NCI-H1048 (cell line): ENCODE measurements at places on chromosomes 1 and 21.

DNA sequence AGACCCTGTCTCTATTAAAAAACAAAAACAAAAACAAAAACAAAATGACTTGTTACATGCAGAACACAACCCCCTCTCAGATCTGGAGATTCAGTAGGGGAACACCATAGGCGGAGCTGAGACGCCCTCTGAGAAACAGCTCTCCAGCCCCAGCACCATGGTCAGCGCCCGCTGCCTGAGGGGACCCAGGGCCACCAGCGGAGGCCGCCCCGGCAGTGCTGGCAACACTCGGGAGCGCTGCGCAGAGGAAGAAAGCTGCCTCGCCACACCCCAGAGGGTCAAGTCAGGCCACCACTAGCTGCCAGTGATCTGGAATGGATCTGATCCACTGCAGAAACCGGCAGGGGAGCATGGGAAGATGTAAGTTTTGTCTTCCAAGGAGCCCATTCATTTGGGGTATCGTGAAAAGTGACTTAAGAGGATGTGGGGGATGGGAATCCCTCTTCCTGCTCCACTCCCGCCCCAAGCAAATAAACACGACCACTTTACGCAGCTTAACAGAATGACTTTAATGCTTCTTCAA, 3.1 kb downstream of the ACTA1 start:
- no peak for DNase-seq

GRCh38 chr1:2187619-2188018, 7.0 kb downstream of the FAAP20 start:
- DNase-seq, result no peak

- DNase-seq, result no peak
Measured at GRCh38 chr1:208799186-208799585, 555.0 kb upstream of the PLXNA2 start.

DNA sequence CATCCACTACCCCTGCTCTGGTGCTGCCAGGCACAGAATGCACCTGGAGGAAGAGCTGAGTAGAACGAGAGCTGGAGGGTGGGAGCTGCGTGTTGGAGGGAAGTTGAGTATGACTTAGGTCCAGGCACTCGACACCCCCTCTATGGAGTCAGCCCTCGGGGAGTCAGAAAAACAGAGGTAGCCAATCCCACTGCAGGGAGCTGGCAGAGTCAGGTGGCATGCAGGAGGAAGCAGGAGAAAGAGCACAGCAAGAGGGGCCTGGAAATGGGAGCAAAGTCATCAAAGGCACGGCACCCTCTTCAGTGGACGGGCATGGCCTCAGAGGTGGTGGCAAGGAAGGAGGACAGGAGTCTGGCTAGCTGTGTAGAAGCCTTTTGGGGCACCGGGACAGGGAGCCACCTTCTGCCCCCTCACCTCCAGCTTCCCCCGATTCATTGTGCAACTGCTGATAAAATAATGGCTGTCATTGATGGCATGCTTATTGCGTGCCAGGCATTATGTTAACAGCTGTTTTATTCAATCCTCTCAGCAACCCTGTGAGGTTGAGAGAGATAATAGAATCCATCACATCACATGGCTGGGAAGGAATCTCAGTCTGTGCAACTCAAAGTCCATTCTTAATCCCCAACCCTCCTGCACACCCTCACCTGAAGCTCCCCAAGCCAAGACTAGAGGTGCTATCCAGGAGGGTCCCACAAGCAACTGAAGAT, 42.0 kb downstream of the C1orf198 start:
- no peak for DNase-seq

DNA sequence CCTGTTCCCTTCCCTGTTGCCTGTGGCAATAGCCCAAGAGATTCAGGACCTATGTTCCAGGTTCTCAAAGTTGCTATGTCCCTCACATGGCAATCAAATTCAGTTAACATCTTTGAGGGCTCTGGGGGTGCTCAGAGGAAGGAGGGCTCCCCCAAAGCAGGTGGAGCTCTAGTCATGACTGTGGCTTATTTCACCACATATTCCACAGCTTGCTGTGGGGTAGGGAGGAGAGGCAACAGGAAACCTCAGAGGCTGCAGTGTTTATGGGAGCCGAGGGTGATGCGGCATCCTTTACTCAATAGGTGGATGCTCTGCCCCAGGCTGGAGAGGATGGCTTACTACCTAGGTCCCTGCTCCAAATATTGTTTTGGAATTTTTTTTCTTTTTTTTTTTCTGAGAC, 1.2 kb upstream of the MKNK1 start:
- no peak for DNase-seq

- DNase-seq, result no peak
Measured at GRCh38 chr1:230425252-230426091, 660 bp downstream of the PGBD5 start.

DNA sequence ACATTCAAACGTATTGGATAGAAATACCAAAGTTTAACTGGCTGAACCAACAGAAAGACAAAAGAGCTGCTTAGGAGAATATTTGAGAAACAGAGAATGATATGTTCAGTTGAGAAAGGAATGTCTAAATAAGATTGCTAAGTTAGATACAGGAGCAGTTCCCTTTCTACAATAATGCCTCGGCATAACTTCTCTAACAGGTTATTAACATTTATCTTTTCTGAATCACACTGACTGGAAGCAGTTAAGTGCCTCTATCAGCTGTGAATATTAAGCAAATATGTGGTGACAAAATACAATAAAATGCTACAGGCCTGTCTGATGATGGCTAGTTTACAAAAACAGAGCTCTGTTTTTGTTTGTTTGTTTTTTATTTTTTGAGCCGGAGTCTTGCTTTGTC, 121.9 kb downstream of the KCNK1 start:
- no peak for DNase-seq

GRCh38 chr1:116692879-116693278, 25.3 kb upstream of the IGSF3 start:
- no peak for DNase-seq

GRCh38 chr1:150410582-150411101, 46.7 kb downstream of the RPRD2 start:
- no peak for DNase-seq

GRCh38 chr1:21857840-21858670, 46.0 kb downstream of the LDLRAD2 start:
- DNase-seq, result no peak

DNA sequence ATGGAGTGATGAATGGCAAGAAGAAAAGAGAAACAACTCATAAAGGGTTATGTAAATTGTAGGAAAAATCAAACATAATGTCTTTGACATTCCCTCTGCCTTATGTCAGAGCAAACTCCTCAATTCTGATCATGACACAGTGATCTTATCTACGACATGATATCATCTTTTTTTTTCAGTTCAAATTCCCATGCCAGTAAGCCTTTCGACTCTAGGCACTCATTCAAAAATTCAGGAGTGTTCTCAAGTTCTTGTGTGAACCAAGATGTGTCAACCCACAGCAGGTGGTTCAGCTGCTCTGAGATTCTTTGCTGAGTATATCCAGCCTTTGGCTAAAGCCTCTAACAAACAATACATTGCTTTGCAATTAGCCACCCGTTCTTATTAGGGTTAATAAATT, 97.1 kb upstream of the ESRRG start:
- DNase-seq, result no peak

- DNase-seq, result no peak
Measured at GRCh38 chr21:31198575-31198974, 145.5 kb downstream of the TIAM1 start.

GRCh38 chr1:42747125-42747524, 7.1 kb upstream of the CLDN19 start:
- no peak for DNase-seq

DNA sequence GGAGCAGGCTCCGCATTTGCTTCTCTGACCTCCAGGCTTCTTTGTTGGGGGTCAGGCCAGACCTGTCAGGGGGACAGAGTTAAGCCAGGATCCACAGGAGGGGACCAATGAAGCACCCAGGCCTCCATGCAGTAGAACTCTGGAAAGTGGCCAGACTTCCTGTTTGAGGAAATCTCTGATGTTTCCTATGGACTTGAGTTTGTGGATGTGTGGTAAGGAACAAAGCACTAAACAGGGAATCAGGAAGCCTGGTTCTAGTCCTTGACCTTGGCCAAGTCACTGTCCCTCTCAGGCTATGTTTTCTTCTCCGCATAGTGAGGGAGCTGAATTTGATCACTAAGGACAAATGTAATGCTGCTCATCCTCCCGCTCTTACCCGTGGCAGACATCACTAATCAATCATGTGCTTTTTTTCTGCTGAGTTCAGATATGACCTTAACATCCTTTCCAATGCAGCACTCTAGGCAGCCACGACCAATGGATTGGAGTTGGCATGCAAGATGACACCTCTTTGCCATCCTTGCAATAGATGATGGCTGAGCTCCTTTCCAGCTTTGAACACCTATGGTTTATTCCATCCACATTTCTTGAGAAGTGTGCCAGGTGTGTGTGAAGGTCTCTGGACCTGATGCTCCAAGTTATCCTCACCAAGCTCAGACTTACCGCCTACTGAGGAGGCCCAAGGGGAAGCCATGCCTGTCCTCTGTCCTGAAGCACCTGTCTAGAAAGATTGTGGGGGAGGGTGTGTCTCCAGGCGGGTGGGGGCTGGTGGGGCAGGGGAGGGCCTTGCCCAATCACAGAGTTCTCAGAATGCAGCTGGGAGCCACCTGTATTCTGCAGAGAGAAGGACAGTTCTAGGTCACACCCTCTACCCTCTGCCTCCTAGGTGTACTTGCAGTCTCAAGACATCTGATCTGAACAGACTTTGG, 9.9 kb downstream of the SH2D2A start:
- DNase-seq, result no peak

GRCh38 chr1:225451340-225451739, 23.5 kb upstream of the LBR start:
- DNase-seq, result no peak

DNA sequence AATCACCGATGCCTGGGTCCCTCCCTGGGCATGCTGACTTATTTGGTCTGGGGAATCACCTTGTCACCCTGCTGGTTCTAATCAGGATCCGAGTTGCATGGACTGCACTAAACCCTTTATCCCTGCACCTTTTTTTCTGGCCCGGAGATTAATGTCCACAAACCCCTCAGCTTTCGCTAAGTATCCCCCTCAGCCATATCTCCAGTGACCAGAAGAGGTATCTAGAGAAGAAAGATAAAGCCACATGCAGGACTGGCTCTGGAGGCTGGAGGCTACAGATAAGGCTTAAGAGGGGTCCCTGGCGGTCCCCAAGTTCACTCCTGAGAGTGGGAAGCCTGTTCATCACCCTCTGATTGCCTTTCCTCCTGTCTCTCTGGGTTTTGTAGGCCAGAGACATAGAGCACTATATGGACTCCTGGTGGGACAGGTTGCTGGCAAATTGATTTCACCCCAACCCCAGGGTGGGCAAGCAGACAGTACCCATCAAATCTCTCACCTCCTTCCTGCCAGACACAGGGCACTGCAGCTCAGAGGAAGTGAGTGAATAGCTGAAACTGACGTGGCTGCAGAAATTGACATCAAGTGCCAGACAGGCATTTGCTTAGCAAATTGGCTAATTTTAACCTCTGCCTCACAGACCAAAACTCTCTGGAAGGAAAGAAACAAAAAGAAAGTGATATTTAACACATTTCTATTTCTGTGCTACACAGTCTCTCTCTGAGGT, 38.8 kb downstream of the HMGB4 start:
- no peak for DNase-seq

DNA sequence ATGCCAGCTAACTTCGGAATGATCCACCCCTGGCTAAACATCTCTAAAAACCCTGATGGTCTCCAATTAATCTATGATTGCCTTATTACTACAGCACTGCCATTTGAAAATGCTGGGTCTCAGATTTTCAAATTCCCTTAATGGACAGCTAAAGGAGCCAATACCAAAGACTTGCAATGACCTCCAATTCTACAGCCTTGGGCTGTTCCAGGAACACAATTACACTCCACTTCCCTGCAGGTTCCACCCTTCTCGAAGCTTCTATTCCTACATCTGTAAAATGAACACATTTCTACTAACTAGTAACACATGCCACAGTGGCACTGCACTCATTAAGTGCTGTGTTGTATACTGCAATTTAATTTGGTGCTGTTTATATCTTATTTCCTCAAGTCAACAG, 85.7 kb upstream of the AK4 start:
- DNase-seq, result no peak

- DNase-seq, result no peak
Measured at GRCh38 chr1:78304761-78305160, 186.0 kb upstream of the PTGFR start.

DNA sequence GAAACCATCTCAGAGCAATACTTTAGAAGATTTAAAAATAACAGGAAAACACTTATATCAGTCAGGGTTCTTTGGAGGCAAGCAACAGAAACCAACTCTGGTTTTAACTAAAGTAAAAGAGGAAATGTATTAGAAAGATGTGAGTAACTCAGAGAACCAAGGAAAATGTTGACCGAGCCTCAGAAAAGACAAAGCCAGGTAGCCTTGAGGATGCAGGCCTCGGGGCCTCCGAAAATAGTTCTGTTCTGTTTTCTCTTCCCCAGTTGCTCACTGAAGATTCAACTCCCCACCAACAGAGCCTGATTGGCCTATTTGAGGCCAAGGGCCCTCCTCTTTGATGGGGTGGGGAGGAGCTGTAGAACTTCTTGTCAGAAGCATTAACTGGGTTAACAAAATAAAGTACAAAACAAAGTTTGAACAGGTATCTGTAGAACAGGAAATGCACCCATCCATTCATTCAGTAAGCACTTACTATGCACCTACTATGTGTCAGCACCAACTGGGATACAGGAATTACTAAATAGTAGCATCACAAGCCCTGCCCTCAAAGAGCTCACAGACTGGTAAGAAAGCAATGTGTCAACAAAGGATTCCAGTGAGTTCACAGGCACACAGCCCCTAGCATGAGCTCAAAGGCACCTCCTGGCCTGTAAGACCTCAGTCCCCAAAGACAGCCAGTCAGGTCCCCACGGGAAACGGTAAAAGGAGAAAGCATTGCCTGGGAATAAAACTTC, 12.6 kb downstream of the SLAMF8 start:
- no peak for DNase-seq

GRCh38 chr1:165936542-165936941, 109.1 kb downstream of the UCK2 start:
- no peak for DNase-seq

DNA sequence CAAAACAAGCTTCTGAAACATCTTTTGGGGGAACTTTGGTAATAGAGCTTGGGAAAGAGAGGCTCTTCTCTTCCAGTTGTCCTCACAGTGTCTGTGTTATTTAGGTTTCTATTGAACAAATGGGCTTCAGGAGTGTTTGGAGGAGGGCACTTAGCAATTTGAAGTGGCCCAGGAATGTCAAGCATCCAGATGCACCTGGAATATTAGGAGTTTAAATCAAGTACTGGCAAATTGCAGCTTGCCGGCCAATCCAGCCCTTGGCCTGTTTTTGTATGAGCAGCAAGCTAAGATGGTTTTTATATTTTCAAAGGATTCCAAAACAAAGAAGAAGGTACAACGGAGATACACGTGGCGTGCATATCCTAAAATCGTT, 94.7 kb downstream of the CCDC185 start:
- DNase-seq, result no peak
